ENCODE measurements at places on chromosomes 2 and 18.

DNA sequence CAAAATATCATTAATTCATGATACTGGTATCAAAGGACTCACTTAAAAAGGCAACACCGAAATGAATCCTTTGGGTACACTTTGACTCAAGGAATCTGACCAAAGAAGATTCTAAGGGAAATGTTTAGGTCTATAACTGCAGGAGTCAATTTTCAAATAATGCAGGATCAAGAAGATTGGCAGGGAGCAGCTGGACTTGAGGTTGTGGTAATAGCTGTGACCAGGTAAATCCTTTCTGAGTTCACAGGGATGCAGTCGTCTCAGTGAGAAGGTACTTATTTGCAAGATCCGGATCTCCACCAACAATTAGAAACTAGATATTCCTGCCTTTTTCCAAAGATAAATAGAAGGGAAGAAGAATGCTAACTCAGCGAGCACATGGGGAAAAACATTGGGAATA is 96.9 kb downstream of the SCN9A start:
- no peak for DNase-seq

DNA sequence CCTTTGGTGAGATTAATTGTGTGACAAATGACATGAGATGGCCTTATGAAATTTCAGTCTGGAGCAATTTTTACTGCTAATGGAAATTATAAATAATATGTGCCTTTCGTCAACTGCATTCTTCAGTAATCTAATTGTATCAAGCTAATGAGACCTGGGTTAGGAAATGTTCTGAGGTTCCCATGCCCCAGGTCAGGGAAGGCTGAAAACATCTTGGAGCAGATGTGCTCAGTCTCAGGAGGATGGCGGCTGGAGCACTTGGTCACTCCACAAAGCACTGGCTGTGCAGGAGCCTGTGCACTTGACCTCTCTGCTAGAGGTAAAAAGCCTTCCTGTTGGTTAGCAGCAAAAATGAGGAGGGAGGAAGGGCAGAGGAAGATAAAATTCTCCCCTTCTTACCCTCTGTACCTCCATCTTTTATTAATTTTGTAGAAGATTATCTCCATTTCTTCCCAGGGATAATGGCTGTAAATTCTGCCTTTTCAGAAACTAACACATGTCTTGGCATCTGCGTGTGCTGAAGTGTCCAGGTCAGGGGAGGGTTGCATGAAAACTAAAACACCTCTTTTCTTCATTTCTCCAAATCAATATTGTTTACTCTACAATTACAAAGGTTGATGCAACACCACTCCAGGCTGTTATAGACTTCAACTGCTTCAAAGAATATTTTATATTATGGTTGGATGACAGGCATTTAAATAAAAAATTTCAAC is 1606.4 kb upstream of the ACVR2A start:
- no peak for DNase-seq

GRCh38 chr2:26950246-26950645 is 20.2 kb upstream of the MAPRE3 start:
- DNase-seq: no peak

DNA sequence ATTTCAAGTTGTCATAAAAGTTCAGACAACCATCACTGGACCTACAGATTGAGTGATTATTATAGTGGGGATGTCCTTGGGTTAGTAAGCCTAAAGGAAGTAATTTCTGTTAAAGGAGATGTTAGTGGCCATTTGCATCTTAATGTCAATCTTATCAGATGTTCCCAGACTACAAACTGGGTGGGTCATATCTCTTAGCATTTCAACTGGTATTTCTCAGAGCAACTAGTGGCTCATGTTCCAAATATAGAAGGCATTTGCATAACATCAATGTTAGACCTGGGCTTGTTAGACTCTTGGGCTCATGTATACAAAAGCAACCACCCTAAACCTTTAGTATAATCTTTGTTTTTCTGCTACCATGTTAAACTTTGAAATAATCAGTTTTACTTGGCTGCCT is 17.9 kb downstream of the PLEKHA3 start:
- DNase-seq: no peak

- DNase-seq: no peak
Observed at GRCh38 chr2:10740226-10740625, 18.8 kb downstream of the ATP6V1C2 start.

- no peak for DNase-seq
Observed at GRCh38 chr2:16817305-16818202, 151.9 kb upstream of the CYRIA start.

- no peak for DNase-seq
Observed at GRCh38 chr2:234130777-234131181, 80.3 kb downstream of the SPP2 start.

- no peak for DNase-seq
Observed at GRCh38 chr2:235749121-235749770, 255.4 kb downstream of the AGAP1 start.

DNA sequence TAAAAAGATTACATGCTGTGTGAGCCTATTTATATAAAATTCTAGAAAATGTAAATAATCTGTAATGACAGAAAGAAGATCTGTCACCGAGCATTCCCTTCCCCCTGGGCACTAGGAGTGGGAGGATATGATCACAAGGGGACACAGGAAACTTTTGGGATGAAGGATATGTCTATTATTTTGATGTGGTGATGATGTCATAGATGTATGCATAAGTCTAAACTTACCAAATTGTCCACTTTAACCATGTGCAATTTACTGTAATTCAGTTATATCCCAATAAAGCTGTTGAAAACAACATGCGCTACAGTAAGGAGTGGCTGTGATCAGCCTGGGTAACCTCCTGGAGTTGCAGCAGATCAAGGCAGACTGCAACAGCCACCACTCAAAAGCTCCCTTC is 148.9 kb downstream of the ZBTB7C start:
- DNase-seq: no peak

- no peak for DNase-seq
Observed at GRCh38 chr2:154392256-154392655, 306.2 kb upstream of the KCNJ3 start.

- DNase-seq: no peak
Observed at GRCh38 chr2:187549193-187549592, 5.0 kb downstream of the TFPI start.

GRCh38 chr18:69866212-69866611 is 81.5 kb downstream of the CD226 start:
- DNase-seq: no peak

DNA sequence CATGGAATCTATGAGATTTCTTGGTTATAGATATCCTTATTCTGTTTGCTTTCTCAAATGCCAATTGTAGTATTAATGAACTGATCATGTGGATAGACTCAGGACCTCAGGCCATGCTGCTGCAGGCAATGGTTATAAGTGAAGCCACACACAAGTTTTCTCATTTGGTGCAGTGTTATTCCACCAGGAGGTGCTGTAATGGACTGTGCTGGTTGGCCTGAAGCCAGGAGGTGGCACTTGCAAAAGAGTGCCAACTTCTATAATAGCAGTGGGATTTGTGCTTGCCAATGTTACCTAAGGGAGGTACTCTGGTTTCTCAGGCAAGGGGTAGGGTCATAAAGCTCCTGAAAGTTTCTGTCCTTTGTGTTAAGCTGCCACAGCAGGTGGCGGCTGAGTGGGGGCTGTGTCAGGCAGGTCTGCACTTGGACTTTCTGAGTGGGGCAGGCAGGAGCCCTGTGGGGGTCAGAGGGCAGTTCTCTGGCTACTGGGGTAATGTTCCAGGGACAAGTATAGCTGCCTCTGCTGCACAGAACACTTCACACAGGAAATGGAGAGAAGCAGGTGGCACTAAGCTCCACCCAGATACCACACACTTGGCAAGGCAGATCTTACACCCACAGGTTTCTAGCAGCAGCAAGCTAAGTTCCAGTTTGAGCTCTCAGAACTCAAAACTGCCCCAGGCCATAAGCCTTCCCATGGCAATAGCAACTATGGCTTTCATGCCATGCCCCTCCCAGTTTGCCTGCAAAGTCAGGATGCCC is 352.6 kb upstream of the CWC22 start:
- DNase-seq: peak; percentile 31

- DNase-seq: no peak
Observed at GRCh38 chr2:5885451-5886173, 193.4 kb downstream of the SOX11 start.

DNA sequence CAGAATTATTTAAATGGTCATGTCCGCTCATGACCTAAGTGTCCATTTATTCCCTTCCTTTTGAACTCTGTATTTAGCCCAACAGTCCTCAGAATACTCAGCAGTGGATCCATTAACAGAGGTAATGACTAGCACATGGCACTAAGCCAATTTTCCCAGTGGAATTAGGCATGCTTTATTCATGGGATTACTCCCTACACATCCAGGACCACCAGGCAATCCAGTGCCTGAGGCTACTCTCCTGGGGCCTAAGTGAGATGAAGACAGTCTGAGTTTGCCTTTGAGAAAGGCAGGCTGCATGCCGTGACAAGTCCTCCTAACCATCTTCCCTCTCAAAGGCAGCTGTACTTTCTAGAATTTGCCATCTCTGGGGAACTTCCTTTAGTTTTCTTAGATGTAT is 128.6 kb downstream of the SPOPL start:
- DNase-seq: no peak

- DNase-seq: no peak
Observed at GRCh38 chr2:160229591-160229990, 29.5 kb upstream of the ITGB6 start.

Data from CD4-positive, alpha-beta T cell treated with Interleukin-12 subunit alpha and Interleukin-12 subunit beta, for 1 hour (primary cell).